ENCODE measurements at places on chromosomes 5 and 9.

DNA sequence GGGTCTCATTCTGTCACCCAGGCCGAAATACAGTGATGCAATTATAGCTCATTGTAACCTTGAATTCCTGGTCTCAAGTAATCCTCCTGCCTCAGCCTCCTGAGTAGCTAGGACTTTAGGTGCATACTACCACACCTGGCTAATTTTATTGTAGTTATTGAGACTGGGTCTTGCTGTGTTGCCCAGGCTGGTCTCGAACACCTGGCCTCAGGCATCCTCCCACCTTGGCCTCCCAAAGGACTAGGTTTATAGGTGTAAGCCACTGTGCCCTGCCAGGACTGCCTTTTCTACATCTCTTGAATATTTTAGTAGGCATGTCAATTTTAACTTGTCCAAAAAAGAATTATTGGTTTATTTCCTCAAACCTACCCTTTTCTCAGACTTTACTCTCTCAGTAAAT is 16.9 kb downstream of the DENND4C start:
- no peak for DNase-seq

GRCh38 chr5:124408738-124409453 is 337.5 kb downstream of the ZNF608 start:
- DNase-seq = no peak

GRCh38 chr5:1104327-1105006 is 7.4 kb downstream of the SLC12A7 start:
- DNase-seq = no peak

GRCh38 chr5:149828161-149829011 is 98.3 kb downstream of the PPARGC1B start:
- DNase-seq = peak; percentile 51

DNA sequence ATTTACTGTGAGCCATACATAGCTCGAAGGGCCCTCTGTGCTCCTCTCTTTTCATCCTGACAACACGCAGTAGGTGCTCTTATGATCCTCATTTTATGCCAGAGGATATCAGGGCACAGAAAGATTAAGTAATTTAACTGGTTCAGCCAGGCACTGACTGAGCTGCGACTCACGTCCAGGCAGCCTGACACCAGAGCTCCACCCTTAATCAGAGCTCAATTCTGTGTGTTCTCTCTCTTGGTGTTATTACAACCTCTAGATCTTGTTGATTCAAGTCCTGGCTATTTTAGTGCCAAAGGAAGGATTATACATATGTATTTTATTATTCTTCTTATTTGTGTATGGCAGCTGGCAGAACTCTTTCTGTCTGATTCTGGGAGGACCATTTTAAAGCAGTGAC is 59.7 kb downstream of the OSMR start:
- no peak for DNase-seq

DNA sequence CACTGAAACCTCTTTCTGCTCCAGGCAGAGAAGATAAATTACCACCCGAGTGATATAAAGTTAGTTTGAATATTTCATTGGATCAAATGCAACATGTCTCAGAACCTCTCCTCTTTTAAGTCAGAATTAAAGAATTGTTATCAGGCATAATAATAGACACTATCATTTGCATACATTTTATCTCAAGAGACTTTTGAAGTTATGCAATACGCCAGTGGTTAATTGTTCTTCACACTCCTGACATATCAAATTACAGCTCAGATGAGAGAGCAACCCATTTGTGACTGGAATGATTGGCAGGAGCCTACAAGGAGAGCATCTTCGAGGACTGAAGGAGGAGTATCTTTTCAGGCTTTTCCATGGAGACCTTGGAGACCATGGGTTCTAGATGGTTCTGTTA is 452.2 kb downstream of the KDM4C start:
- no peak for DNase-seq

DNA sequence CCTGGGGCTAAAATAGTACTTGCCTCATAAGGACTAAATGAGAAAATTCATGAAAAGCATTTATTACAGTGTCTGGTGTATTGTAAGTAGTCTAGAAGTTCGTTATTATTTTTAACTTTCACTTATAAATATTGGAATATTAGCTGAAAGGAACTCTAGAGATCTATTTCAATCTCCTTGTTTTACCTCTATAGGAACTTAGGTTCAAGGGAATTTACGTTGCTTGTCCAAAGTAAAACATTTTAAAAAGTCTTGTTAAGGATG is 55.5 kb downstream of the GARNL3 start:
- no peak for DNase-seq

GRCh38 chr9:89542401-89543021 is 44.6 kb upstream of the SEMA4D start:
- no peak for DNase-seq

DNA sequence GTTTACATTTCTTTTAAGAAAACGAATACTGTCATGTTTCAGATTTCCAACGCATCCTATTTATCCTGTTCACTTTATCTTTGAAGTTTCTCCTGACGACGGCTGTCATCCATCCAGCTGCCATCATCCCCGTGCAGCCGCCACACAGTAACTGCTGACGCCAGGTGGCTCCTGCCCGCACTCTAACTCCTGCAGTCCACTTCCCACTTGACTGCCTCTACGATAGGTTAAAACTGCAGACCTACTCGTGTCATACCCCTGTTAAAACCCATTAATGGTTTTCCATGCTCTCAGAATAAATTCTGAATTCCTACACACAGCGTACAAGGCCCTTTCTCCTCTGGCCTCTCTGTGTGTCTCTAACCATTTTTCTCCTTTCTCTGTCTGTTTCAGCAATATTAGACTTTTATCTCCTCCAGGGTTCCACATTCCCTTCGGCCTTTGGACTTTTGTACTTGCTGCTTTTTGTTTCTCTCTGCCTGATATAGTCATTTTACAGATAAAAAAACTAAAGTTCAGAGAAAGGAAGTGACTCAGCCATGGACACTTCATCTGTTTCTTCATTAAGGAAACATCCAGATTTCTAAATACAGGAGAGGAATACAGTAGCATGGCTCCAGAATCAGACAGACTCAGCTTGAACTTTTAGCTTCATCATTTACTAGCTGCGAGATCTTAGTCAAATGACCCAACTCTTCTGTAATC is 84.9 kb downstream of the ADAMTS12 start:
- DNase-seq = no peak

DNA sequence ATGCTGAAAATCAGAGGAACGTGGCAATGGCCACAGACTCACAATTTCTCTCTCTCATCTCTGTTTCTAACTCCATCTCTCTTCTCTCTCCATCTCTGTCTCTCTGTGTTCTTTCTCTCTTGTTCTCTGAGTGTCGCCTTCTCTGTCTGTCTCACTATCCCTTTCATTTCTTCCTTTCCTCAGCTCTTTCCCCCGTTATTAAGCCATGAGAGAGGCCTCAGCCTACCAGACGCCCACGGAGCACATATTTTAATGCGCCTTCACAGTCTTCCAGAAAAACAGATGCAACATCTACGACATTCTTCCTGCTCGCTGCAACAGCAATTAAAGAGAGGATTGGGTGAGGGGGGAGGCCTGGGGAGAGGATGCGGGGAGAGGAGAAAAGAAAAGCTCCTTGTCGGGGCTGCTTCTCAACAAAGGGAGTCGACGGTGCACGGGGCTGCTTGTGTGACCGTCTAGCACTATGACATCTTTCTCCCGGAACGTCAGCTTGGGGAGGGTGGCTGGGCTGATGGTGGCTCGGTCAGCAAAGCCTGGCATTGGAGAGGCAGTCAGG is 37.7 kb upstream of the NEURL1B start:
- no peak for DNase-seq

DNA sequence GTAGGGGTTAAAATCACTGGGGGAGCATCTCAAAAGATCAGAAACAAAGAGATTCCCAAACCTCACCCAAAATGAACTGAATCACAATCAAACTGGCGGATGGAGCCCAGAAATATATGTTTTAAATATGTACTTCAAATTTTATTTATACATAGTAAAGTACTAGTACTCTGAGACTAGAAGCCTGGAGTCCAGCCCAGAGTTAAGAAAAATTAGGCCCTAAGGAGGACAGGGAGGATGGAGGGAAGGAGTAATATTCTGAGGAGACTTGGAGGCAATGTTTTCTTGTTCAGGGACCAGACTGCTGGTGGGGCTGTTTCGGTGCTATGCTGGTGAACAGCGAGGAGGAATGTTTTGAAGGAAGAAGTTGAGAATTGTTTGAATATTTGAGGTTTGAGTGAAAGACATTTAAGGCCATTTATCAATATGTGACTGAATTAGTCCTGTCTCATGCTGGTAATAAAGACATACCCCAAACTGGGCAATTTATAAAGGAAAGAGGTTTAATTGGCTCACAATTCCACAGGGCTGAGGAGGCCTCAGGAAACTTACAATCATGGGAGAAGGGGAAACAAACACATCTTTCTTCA is 552.4 kb upstream of the DAB2 start:
- no peak for DNase-seq

All from stimulated activated CD8-positive, alpha-beta memory T cell treated with anti-CD3 and anti-CD28 coated beads, Interleukin-4, amount 100 ng/mL, for 4 hours (primary cell).